ENCODE measurements at places on chromosomes 12 and 14.
A peak's percentile ranks its signal among the peaks of the same experiment; 100 is the strongest.

- DNase-seq: no peak
Observed at GRCh38 chr14:27721760-27722159, 1044.8 kb upstream of the FOXG1 start.

- no peak for DNase-seq
Observed at GRCh38 chr14:33561488-33562175, 389.2 kb downstream of the EGLN3 start.

DNA sequence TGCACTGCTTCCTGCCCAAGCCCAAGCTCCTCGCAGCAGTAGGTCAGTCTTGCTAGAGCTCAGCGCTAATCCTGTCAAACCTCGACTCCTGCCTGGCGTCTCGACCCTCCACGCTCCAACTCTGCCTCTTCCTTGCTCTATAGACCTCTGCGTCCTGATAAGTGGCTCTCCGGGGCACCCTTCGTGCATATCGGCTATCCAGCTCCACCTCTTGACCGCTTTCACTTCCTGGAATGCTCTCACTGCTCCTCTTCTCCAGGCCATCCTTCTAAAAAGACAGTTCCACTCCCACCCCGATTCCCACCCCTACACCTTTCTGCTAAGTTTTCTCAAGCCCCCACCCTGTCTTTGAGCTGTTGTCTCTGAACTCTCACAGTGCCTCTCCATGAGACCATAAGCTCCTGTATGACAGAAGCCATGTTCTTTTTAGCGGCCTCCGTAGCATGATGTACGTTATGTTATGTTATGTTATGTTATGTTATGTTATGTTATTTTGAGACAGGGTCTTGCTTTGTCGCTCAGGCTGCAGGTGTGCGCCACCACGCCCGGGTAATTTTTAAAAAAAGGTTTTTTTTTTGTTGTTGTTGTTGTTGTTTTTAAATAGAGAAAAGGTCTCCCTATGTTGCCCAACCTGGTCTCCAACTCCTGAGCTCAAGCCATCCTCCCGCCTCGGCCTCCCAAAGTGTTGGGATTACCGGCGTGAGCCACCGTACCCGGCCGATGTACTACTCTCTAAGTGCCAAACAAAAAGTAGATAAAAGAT is 601 bp downstream of the COX14 start:
- no peak for DNase-seq

GRCh38 chr12:111304642-111305071 is 64.2 kb downstream of the PHETA1 start:
- DNase-seq: peak; percentile 16

- no peak for DNase-seq
Observed at GRCh38 chr12:20950248-20950647, 139.7 kb downstream of the SLCO1B3 start.

GRCh38 chr12:67589078-67589477 is 59.5 kb upstream of the DYRK2 start:
- DNase-seq: no peak

DNA sequence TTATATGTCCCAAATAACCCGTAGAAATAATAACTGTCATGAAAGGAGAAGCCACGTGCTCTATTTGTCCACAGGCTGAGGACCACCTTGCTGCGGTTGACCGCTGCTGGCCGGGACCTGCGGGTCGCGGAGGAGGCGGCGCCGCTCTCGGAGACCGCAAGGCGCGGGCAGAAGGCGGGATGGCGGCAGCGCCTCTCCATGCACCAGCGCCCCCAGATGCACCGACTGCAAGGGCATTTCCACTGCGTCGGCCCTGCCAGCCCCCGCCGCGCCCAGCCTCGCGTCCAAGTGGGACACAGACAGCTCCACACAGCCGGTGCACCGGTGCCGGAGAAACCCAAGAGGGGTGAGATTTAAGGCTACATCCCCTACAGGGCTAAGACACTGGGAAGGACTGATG is 21.0 kb downstream of the RPGRIP1 start:
- no peak for DNase-seq

DNA sequence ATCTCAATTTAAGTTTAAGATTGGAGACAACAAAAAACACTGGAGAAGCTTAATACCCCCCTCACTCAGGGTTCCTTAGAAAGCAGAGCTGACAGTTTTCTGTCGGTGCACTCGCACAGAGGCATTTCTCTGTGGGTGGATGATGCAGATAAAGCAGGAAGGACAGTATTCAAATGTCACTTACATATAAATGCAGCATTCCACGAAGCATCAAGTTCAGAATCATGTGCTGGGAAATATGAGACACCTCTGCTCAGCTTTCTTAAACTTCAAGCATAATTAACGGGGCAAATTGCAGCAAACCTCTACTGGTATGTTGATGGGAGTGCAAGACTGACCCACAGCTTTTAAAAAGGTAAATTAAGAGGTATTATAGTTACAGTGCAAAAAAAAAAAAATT is 68.7 kb downstream of the DICER1 start:
- no peak for DNase-seq

Measured in stimulated activated CD4-positive, alpha-beta T cell treated with anti-CD3 and anti-CD28 coated beads, Interleukin-1b, Interleukin-23, amount 100 ng/mL, for 1 hour (primary cell).